Activated CD4-positive, alpha-beta memory T cell treated with anti-CD3 and anti-CD28 coated beads, Interleukin-2, amount 10 ng/mL, durations not matched to agents 7 days and 5 days (primary cell): ENCODE measurements at places on chromosomes 5 and 9. TPM values are rescaled to one million over a fixed set of nuclear protein-coding genes. Genes with fewer than 3 reads are reported as not detected.

The NUTM2G gene
- not detected for total RNA-seq

The ACTBL2 gene
- not detected for total RNA-seq

The MAST4 gene
- 38.0 TPM for total RNA-seq

The DMRT3 gene
- total RNA-seq: not detected

DNA sequence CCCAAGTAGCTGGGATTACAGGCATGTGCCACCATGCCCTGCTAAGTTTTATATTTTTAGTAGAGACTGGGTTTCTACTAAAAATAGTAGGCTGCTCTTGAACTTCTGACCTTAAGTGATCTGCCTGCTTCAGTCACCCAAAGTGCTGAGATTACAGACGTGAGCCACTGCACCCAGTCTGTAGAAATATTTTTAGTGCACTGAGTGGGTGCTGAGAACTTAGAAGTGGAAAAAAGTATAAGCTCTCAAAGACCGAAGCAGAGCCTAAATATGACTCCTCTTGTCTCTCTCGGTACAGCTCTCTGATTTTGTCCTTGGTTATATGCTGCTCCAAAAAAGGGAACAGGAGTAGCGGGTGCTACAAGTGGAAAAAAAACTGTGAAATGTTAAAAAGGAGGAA lies 353.8 kb upstream of the IZUMO3 start:
- DNase-seq: no peak

GRCh38 chr9:94802793-94803192 lies 76.3 kb downstream of the AOPEP start:
- DNase-seq: peak; percentile 45

DNA sequence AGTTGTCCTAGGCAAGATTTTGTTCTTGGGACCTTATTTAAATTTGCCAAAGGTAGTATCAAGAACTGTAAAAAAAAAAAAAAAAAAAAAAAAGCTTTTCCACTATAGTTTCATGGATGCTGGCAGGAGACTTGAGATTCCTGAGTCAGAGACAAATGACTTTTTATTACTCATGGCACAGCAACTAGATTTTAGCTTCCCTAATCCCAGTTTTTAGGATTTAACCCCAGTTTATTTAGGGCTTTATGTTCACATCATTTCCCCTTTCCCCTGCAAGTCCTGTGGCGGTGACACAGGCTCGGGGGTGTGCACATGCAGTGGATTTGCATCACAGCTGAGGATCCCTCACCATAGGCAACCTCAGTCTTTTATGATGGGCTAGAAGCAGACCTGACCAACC lies 144.9 kb downstream of the GOLPH3 start:
- DNase-seq: no peak
